ENCODE measurements at places on chromosomes 12 and 14.
A peak's percentile ranks its signal among the peaks of the same experiment; 100 is the strongest.

DNA sequence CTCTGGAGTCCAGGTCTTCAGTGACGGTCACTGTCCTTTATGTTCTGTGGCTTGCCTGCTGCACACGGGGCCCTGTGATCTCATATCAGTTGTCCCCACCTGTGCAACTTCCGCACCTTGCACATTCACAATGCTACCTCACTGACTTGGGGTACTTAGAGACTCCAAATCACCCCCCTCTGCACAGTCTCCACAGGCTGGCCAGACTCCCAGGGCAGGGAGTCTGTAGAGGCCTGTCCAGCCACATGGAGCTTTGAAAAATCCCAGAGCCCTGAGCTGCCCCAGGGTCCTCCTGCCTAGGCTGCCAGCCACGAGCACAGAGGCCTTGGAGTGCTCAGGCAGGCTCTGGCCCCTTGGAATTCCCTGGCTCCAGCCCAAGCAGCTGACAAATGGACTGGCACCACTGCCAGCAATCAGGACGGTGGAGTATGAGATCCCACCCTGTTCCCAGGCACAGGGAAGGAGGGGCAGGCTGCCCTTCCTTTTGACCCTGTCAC lies 26.4 kb downstream of the CMKLR1 start:
- DNase-seq = no peak

DNA sequence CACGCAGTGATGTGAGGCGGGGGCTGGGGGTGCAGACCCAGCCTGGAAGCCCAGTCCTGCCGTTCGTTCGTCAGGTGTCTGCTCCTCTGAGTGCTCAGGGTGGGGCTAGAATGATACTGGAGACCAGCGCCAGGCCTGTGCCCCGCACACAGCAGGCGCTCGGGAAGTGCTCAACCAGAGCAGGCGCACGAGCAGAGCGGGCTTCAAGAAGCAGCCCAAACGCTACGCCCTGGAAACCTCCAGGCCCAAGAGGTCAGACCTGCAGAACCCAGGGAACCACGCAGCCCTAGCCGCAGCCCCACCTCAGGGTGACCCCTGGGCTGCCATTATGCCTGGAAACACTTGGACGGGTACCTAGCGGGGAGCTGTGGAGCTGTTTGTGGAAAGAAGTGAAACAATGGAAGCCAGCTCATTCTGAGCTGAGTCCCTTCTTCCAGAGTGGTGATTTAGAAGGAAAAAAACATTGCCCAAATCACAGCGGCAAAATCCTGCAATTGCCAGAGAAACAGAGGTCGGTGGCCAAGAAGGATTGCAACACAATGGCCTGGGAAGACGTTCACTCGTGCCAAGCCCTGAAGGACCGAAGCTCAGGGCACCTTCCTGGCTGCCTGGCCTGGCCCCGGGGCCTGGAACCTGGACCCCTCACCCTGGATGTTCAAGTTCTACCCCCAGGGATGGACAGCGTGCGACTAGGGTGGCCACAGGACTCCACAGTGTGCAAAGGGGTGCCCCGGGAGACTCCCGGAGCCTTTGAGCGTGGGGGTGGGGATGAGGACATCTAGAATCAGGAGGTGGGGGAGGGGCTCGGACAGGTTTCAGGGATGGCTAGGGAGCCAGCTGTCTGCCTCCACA lies 40.4 kb upstream of the DIO3 start:
- DNase-seq = no peak

- DNase-seq = no peak
Observed at GRCh38 chr14:50619569-50620141, 48.5 kb downstream of the SAV1 start.

GRCh38 chr12:84136862-84137367 lies 775.7 kb downstream of the SLC6A15 start:
- DNase-seq = no peak

DNA sequence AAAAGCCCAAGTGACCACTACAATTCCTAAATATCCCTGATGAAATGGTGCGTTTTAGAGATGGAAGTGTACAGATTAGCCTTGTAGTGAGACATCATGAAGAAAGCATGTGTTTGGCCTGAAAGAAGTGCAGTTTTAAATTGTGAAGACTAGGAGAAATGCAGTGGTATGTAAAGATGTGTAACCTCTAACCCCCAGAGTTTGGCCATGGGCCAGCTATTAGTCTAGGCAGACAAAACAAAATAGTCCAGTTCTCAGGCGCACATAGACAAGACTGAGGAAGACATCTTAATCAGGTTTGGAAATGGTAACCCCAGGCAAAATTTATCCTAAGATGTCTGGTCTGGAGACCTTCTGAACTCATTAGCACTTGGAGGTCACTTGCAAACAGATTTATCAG lies 23.4 kb downstream of the WBP11 start:
- DNase-seq = no peak

GRCh38 chr12:57001448-57001906 lies 4.9 kb downstream of the ZBTB39 start:
- peak; percentile 29 for DNase-seq

DNA sequence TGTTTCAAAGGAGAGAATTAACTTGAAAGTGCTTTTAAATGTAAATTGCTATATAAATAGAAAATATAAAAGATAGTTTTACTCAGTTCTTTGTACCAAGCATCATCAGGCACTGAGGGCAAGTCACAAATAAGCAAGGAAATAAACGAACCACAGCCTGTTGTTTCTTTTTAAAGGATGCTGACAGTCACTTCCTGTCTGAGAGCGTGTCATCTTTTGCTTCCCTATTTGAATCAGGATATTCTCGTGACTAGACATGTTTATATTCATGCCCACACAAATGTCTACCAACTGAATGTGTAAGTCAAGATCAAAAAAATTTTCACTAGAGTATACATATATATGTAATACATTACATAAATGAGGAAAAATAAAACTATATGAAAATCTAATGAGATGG lies 31.4 kb upstream of the SLC2A13 start:
- DNase-seq = no peak

DNA sequence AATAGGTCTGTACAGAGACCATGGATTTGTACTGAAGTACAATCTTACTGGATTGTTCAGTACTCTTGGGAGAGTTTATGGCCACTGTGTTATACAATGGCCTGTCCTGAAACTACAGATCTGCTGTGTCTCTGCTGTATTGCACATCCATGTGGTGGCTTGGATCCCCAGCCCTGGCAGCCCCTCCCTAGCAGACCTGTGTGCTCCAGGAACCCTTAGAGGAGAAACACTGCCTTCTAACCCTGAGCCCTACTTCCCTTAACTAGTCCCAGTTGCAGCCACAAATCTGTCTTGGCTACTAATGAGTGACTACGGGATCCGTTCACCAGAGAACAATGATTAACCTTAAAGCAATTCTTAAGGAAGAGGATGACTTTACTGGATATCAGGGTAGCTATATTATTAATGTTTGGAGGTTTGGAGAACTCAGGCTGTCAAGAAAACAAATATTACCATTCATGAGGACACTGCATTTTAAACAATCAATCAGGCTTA lies 27.7 kb downstream of the RNF34 start:
- no peak for DNase-seq

DNA sequence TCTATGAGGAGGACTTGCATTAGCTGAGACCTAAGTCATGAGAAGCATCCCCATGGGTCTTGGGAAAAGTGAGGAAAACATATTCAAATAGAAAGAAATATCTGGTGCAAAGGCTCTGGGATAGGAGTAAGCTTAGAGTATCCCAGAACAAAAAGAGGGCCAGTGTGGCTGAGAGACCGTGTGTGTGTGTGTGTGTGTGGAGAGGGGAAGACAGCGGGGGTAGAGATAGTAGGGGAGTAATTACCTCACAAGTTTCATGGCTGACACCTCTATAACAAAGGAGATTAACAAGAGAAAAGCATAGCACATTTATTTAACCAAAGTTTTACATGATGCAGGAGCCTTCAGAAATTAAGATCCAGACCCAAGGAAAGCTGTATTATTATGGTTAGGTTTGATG lies 440.5 kb downstream of the RAD51B start:
- no peak for DNase-seq

DNA sequence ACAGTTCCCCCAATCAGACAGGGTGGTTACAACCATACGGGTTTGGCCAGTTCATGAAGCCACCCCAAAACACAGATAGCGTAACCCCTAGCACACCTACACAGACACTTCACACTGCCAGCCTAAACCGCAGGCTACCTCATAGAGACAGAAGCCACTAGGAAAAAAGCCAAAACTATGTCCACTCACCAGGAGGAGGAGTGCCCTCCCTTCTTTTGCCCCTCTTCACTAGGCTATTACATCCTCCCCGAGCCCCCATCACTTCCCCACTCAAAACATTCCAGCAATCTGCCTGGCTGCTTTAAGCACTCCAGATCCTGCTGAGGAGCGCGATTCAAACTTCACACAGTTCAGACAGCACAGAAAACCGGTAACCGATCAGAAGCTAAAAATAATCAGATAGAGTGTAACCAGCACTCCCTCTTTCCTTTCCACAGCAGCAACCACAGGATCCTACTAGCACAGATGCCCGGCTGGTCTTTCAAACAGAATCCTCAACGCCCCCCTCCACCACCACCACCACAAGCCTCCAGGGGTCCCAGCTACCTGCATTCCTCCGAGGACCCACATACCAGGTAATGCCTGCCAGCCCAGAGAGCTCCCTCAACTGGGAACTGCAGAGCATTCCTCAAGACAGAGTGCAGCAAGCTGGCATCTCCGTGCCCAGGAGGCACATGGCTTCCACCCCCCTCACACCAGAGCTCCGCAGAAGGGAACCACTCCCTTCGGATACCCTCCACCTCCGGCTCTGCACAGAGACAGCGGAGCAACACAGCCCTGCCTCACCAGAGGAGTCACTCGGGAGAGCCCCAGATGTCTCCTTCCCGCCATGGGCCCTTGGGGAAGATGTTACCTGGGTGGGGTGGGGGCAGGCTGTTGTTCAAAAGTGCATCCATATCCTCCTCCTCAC lies 1.5 kb downstream of the CHD4 start:
- DNase-seq = no peak

DNA sequence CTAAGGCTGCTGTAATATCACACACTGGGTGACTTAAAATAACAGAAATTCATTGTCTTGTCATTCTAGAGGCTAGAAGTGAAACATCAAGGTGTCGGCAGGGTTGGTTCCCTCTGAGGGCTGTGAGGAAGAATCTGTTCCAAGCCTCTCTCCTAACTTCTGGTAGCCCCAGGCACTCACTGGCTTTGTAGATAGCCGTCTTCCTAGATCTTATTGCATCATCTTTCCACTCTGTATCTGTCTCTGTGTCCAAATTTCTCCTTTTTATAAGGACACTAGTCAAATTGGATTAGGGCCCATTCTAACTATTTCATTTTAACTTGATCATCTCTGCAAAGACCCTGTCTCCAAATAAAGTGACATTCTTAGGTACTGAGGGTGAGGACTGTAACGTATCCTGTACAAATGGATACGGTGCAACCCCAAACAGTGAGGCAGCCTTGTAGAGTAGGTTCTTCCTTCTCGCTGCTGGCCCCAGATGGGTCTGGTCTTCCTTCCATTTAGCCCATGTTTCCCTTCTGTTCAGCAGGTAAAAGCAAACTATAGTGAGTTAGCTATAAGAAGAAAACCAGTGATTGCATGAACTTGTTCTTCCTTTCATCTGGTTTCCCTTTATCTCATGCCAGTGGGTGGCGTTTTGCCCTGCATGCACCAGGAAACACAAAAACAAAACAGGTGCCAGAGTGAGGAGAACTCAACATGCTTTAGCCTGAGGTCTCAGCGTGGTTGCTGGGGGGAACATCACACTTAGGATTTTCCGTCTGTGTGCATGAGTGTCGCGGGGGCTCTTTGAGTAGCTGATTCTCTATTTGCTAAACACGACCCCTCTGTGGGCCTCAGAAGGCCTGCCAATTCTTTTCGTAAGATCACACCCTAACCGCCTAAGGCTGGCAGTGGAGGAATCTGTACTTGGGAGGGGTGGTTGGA lies 19.5 kb downstream of the TTC9 start:
- DNase-seq = no peak

GRCh38 chr14:77175843-77176242 lies 5.8 kb upstream of the TMEM63C start:
- DNase-seq = no peak

DNA sequence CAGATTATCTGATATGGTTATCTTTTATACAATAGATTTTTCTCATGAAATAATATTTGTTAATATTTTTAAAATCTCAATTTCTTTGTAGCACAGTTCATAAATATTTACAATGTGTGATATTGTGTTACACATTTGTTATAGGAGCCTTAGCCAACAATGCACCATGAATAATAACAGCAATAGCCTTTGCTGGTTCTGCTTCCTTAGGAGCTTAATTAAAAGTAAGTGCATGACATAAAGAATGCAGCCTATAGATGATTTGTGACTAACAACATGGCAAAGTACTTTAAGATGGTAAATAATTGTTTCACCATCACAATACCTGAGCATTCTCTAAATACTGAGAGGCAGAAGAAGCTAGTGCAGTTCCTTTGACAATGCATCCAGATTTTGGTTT lies 156.3 kb upstream of the RASSF8 start:
- no peak for DNase-seq

DNA sequence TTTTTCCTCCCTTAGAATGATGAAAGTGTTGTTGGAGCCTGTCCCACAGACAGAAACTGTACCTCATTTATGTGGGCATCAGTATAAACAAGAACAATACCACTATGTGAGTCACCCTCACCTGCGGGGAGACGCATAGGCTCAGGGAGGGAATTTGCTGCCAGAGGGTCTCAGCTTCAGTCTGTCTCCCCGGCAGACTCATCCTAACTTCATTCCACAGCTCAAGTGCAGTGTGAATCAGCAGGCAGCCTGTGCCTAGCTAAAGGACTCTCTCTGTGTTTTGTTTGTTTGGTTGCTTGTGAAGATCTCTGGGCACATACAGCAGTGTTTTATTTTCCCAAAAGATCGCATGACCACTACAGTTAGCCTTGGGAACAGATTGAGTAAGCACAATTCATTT lies 98.9 kb downstream of the PRKCH start:
- DNase-seq = no peak

- no peak for DNase-seq
Observed at GRCh38 chr14:24013654-24014514, 25.2 kb downstream of the DHRS4L2 start.

GRCh38 chr14:27392153-27392552 lies 794.3 kb upstream of the NOVA1 start:
- no peak for DNase-seq

- DNase-seq = no peak
Observed at GRCh38 chr12:89225808-89226411, 126.4 kb downstream of the DUSP6 start.

DNA sequence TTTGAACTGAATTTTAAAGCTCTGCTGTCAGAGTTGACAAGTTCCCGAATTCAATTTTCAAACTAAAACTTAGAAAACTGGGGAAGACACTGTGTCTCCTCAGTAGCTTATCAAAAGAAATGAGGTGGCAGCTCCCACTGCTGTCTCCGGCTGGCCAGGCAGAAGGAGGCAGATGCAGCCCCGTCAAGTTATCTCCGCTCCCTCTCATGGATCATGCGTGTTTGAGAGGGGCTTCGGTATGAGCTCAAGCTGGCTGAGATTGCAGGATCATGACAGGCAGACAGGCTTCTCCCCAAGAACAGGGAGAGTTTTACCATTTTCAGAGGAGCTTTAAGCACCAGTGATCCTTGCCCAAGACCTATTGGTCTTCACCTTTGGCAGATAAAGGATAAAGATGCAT lies 88.8 kb downstream of the NEDD1 start:
- no peak for DNase-seq
